ENCODE measurements at places on chromosomes 7 and 10.
A peak's percentile ranks its signal among the peaks of the same experiment; 100 is the strongest.

DNA sequence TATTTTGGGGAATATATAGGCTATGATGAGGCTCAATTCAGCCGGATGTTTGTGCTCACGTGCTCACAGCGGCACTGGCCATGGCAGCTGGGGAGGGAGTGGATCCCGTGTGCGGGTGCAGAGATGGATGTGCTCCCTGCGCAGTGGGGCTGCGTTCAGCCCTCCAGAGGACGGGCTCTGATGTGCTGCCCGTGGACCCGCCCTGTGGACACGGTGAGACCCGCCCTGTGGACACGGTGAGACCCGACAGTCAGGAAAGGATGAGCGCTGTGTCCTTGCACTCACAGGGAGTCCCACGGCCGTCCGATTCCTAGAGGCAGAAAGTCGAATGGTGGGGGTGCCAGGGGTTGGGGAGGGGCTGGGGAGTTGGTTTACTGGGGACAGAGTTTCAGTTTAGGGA is 89.0 kb downstream of the DNAJB6 start:
- no peak for DNase-seq

GRCh38 chr7:102287111-102287980 is 678 bp downstream of the SH2B2 start:
- no peak for DNase-seq

- DNase-seq = no peak
These were observed 120.8 kb downstream of the TNS3 start for GRCh38 chr7:47461161-47461560.

- no peak for DNase-seq
These were observed 183.4 kb downstream of the EMX2 start for GRCh38 chr10:117725993-117726392.

GRCh38 chr10:101986624-101986971 is 69.4 kb downstream of the ARMH3 start:
- no peak for DNase-seq

- no peak for DNase-seq
These were observed 62.8 kb downstream of the ARMH3 start for GRCh38 chr10:101993221-101993620.

GRCh38 chr10:27911539-27911938 is 87.3 kb downstream of the ODAD2 start:
- no peak for DNase-seq

- no peak for DNase-seq
These were observed 17.5 kb upstream of the CHST3 start for GRCh38 chr10:71946700-71947099.

DNA sequence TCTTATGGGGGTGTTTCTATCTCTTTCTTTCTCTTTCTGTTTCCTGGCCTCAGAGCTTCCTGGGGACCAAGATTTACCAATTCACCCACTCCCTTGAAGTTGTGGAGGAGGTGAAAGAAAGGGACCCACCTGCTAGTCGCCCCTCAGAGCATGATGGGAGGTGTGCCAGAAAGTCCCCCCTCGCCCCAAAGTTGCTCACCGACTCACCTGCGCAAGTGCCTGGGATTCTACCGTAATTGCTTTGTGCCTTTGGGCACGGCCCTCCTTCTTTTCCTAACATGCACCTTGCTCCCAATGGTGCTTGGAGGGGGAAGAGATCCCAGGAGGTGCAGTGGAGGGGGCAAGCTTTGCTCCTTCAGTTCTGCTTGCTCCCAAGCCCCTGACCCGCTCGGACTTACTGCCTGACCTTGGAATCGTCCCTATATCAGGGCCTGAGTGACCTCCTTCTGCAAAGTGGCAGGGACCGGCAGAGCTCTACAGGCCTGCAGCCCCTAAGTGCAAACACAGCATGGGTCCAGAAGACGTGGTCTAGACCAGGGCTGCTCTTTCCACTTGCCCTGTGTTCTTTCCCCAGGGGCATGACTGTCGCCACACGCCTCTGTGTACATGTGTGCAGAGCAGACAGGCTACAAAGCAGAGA is 12.2 kb downstream of the AQP1 start:
- peak; percentile 38 for DNase-seq

DNA sequence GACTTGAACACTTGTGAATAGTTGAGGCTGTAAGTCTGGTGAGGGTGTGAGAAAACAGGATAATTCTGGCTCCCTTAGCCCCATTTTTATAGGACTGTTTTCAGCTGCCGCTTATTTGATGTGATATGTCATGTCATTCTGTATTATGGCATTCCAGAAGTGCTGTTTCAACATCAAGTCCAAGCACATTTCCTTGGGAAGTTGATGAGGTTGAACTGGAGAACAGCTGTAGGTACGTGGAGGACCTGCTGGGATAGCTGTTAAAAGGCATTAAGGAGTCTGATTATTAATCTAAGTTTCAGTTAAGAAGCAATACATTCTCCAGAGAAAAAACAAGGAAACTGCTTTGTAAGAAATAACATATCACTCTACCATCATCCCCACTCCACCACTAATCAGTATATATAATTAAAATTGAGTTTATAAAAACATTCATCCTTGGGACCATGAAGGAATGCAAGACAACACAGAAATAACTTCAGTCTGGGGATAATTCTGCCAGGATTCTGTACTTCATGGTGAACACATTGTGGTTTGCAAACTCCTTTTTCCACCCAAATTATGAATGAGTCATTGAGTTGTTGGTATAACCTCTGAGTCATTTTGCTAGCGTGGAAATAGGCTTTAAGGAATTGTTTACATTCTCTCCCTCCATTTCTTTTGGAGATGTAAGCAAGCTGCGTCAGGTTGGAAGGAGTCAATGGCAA is 39.9 kb upstream of the TMEM229A start:
- no peak for DNase-seq

DNA sequence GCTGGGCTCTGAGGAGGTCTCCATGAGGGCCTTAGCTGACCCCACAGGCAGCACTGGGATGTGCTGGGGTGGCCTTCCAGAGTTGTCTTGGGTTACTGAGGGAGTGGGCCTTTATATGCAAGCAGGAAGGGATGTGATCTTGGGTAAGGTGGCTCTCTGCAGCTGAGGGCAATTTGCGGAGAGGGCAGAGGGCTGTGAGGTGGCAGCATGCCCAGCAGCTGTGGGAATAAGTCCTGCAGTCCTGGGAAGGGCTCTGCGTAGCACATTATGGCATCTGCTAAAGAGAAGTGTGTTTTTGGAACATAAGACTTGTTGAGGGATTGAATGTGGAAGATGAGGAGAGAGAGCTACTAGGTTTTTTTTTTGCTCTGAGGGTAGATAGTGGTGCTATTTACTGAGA is 99.6 kb upstream of the KMT2E start:
- DNase-seq = no peak

DNA sequence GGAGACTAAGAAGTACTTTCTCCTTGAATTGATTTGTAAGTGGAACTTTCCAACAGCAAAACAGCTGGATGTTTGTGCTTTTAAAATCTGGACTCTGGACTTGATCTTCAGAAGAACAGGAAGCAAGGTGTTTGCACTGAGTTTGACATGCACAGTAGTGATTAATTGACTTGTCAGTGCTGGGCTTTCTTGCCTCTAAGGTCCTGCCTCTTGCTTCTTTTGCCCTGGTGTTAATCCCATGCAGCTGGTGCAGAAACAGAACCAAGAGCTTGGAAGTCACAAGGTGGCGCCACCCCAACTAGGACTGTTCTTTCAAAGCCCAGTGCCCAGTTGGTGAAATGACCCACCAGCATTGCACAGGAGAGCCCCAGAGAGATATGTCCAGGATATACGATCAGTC is 66.8 kb upstream of the SEPHS1 start:
- DNase-seq = no peak

DNA sequence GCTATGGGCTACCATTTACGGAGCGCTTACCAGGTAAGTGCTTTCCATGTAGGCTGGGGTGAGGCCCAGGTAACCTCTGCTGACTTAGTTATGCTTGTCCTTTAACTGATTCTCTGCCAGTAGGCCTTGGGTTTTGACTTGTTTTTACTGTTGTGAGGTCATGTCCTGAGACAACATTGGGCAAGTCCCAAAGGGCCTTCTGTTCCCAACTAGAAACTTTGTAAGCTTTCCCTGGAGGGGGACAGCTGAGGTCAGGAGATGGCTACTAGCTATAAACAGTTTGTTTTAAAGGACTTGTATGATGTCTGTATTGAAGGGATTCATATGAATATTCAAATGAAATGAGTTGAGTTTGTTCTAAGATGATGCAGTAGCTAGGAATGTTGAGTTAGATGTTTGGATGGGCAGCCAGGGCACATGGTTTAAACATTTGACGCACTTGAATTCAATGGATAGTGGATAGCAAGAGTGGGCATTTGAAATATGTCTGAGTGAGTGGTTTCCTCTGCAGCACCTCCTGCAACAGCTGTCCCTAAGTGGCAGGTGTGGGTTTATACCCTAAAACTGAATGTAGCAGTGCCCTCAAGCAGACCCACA is 10.0 kb upstream of the SGPL1 start:
- DNase-seq = no peak

DNA sequence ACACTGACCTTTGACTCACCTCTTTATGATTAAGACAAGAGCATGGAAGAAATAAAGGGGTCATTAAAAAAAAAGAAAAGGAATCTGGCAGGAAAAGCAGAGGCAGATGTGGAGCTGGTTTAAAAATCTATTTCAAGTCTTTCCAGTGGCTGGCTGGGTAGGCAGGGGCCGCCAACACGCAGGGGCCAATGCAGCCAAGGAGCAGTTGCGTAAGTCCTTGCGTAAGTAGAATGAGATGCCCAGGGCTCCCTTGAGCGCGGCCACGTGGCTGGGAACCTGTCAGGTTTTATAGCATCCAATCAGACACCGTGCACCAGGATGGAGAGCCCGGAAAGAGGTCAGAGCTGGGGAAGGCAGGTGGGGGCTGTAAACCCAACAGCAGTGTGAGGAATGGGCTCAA is 123.8 kb upstream of the INSYN2A start:
- no peak for DNase-seq

GRCh38 chr10:127254276-127254675 is 57.9 kb upstream of the INSYN2A start:
- no peak for DNase-seq

DNA sequence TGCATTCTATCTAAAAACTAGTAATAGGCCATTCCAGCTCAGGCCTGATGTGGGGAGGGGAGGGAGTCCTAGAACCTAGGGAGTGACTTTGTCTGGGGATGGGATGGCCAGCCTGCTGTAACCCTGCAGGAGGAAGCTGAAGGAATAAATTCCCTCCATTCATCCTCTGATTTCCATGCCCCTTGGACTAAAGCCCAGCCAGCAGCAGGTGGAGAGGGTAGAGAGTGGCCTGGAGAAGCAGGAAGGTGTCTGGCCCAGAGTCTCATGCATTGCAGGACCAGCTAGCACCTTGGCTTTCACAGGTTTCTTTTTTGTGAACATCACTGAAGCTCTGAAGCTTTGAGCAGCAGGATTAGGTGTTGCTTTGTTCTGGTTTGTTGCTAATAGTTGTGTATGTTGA is 32.8 kb upstream of the CDH23 start:
- DNase-seq = no peak

GRCh38 chr10:33382921-33383713 is 48.6 kb upstream of the NRP1 start:
- DNase-seq = no peak

GRCh38 chr10:43814663-43815062 is 166.0 kb upstream of the ZNF32 start:
- no peak for DNase-seq

GRCh38 chr7:33805630-33806233 is 99.6 kb upstream of the BMPER start:
- DNase-seq = no peak

Measured in activated CD8-positive, alpha-beta memory T cell treated with anti-CD3 and anti-CD28 coated beads, Interleukin-2, amount 50 U/mL, for 48 hours (primary cell).